HL-60 (cell line): ENCODE measurements at places on chromosomes 5 and 9.

DNA sequence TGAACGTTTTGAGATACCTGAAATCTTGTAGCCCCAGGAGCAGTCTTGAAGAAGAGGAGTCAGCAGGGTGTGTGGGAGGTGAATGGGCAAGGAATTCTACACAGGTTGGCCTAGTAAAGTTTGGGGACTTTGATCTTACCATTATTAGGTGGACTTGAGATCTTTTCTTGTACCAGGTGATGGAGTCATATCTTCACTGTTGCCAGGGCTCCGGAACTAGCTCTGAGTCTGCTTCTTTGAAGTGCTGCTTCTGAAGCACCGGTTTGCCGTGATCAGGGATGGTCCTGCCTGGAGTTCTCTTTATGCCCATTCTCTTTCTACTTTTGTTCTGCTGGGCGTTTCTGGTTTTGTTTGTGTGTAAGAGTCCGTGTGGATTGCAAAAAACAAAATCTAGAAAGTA is 27.4 kb downstream of the RCL1 start:
- no peak for DNase-seq

DNA sequence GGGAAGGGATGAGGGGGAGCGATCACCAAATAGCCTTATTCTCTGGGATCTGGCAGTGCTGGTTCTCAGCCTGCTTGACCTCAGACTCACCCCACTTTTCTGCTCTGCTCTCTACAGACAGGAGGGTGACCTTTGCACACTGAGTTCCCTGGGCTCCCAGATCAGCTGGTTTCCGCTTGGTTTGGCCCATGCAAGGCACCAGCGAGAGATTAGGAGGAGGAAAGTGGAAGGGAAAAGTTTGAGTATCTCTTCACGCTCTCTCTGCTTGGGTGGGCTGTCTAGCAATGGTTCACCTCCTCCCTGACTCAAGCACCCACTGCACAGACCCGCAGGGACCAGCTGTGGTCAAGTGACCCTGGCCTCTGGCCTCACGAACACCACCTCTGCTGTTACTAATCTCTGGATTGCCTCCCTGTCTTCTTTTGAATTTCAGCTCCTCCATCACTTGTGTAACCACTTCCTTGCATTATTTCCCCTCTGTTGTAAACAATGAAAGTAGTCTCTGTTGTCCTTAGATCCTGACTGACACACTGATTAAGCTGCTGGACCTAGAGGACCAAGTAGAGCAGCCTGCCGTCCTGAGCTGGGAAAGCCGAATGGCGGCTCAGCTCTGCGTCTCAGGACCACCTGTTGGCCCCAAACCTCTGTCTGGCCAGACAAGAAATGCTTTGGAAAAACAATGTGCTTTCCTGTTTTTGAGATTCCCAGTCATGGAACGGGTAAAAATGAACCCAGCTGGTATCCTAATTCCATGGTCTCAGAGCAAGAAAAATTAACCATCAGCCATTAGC is 186.6 kb downstream of the CRB2 start:
- DNase-seq: no peak

GRCh38 chr9:7760014-7760415 is 39.6 kb downstream of the DMAC1 start:
- no peak for DNase-seq

DNA sequence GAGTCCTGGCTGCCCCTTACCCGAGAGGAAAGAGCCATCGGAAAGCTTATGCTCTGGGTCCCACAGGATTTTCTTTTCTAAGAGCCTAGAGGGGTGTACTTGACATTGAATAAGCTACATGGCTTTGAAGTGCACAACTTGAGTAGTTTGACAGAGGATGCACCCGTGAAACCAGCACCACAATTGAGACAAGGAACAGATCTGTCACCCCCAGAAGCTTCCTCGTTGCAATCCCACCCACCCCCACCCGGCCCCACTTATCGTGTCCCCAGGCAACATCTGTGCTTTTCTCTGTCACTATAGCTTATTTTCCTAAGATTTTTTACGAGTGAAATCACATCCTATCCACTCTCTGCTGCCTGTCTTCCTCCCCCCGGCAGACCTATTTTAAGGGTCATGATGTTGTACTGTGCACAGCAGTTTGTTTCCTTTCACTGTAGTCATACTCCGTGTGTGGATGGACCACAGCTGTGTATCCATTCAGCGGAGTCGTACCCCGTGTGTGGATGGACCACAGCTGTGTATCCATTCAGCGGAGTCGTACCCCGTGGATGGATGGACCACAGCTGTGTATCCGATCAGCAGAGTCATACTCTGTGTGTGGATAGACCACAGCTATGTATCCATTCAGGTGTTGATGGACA is 8.8 kb upstream of the FCN2 start:
- no peak for DNase-seq

DNA sequence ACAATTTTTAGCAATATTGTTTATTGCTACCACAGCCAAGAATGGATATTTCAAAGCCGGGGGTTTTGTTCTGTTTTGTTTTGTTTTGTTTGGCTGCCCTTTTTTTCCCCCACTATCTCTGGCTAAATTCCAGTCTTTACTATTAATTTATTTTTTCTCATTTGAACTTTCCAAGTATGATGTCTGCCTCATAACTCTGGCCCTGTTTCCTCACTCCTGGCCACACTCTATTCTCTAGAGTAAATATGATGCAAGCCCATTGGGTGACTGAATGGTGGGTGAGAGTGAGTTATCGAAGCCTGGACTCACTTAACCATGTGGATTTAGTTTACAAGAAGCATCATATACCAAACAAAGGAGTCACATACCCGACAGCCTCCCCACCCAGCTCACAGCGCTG is 41.9 kb downstream of the WDR36 start:
- no peak for DNase-seq

- DNase-seq: no peak
Observed at GRCh38 chr9:6498982-6499381, 86.0 kb downstream of the UHRF2 start.

- DNase-seq: no peak
Observed at GRCh38 chr5:1488882-1489680, 34.7 kb downstream of the LPCAT1 start.

DNA sequence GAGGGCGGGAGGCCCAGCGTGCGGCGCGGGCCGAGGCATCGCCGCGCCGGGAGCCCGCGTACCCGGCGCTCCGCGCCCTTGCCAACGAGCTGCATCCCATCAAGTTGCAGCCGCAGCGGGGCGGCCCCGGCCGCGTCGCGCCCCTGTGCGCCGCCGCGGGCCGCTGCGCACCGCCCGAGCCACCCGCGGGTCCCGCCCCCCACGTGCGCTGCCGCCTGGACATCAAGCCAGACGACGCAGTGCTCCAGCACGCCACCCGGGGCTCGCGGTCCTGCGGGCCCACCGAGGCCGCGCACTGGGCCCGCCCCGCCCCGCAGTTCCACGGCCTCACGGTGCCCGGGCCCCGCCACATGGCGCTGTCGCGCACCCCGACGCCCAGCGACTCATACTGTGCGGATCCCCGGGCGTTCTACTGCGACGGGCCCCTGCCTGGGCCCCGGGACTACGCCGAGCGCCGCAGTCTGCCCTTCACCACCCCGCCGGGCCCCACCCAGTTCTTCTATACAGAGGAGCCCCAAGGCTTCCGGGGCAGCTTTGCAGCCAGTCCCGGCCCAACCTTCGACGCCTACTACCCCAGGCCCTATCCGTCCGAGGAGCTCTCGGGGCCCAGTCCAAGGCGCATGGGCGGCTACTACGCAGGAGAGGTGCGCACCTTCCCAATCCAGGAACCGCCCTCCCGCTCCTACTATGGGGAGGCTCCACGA is 2.6 kb downstream of the AJM1 start:
- DNase-seq: no peak

DNA sequence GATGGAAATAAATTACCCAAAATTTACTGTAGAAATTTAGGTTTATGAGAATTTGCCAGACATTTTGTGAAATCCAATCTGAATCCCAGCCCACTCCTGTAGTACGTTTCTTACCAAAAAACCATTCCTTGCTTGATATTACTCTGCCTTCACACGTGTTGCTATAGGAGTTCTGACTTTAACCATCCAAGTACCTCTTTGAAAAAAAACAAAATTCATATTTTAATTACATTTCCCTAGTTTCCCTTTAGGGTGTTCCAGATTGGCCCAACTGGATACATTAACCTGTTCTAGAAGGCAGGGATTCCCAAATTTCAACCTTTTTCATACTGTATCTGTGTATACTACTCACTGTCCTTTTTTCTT is 1.4 kb upstream of the PJA2 start:
- DNase-seq: no peak

DNA sequence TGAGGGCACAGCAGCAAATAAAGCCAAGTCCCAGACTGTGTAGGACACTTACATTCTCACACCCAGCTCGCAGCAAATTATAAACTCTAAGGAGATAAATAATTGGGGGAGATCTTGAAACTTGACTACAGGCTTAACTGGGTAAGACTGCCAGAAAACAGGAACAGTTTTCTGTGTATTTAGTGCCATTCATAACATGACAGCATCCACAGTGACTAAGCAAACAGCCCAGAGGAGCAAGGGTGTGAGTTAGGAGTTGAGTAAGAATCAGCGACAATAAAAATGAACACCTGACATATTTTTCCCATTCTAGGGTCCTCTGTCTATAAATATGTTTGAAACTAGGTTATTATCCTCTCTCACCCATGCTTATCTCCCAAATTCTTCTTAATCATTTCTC is 370.9 kb upstream of the WWC1 start:
- no peak for DNase-seq

DNA sequence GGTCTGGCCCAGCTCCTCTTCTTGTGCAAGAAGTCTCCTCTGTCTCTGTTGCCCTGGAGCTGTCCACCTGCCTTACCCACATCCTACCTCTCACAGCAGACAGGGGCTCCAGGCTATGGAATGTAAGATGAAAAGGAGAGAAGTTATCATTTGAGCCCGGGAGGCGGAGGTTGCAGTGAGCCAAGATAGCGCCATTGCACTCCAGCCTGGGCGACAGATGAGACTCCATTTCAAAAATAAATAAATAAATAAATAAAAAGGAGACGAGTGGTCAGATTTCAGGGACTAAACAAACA is 37.5 kb upstream of the DENND4C start:
- DNase-seq: no peak

DNA sequence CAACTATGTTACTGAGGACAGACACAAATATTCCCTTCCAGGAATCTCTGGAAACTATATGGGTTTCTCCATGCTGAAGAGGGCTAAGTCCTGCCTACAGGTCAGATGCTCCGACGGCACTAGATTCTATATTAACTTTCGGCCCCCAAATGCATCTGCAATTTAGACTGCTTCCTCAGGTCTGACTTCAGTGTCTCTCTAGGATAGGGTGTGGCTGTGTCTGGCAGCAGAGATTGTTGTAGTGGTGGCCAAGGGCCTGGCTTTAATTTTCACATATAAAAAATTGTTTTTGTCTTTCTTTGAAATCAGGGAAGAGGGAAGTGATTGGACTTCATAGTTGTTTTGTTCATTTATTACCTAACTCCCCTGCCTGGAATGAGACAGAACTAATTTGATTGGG is 101.8 kb downstream of the PJA2 start:
- no peak for DNase-seq

GRCh38 chr9:127186806-127187205 is 64.4 kb upstream of the ANGPTL2 start:
- no peak for DNase-seq

- DNase-seq: no peak
Observed at GRCh38 chr5:34583167-34583566, 73.0 kb upstream of the RAI14 start.

GRCh38 chr5:31982621-31983020 is 191.5 kb downstream of the GOLPH3 start:
- DNase-seq: no peak

- no peak for DNase-seq
Observed at GRCh38 chr9:83355024-83355444, 183.2 kb downstream of the FRMD3 start.

DNA sequence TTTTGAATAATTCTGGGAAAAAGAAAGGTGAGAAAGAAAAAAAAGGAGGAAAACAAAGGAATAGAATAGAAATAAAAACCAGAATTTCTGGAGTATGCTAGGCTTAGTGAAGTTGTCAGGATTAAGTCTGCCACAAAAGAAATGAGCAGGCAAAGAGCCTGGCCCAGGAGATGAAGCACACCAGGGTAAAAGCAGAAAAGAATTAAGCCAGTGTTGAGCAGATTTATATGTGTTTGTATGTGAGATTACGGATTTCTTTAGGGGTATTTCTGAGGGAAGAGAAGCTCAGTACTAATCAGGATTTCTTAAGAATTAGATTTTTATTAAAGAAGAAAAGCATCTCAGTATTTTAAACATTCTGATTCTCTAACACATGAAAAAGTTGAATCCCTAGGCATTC is 74.5 kb downstream of the MRPS27 start:
- DNase-seq: no peak

GRCh38 chr5:14417792-14418765 is 163.5 kb upstream of the OTULINL start:
- no peak for DNase-seq

GRCh38 chr9:110008663-110009062 is 199.3 kb downstream of the C9orf152 start:
- DNase-seq: no peak
